ENCODE measurements at places on chromosomes 2 and 18. TPM values are rescaled to one million over a fixed set of nuclear protein-coding genes. Genes with fewer than 3 reads are reported as not detected.

GRCh38 chr2:173948198-173948597 is 17.0 kb downstream of the SP3 start:
- no peak for DNase-seq

DNA sequence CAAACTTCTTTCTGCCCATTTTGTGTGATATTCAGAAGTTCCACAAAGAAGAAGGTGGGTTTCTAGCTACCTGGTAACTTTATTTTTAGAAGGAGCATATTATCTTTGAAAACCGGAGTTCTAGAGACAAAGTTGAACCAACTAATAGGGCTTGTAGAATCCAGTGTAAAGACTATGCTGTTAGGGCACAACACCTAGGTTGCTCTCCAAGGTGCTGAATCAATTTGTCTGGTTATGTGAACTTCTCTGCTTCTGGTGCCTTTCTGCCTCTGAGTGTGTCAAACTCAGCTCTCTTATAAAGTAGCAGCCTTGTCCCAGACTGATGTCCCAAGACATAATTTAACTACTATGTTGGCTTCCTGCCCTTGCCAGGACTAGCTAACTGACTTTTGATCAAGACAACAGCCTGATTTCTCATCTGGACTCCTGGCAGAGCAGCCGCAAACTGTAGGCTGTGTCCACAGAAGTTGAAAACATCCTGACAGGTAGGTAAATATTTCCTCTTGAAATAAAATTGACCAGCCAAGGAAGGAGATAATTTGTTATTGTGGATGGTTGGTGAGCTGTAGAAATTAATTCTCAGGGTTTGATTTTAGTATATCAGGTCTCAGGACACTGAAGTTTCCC is 119.4 kb downstream of the CYRIA start:
- peak; percentile 19 for DNase-seq

DNA sequence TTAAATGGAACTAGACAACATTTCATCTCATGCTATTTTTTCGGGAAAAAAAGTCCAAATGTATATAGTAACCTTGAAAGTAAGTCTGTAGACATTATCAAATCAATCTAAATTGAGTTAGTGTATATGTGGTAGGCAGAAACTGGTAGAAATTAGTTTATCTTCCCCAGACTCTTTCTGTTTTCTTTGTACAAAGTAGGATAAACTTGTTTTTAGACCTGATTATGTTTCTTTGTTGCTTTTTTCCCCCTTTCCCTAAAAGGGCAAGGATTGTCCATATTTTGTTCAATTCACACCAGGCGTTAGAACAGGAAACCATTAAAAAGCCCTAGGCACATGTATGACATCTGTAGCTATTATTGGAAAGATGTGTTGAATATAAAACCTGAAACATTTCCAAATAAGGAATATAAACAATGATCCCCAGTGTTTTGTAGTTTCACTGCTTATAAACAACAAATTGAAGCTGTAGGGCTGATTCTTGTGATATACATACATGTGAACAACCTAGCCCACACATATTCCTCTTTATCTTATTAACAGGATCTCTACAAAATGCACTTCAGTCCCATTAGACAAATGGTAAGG is 528.3 kb downstream of the PARD3B start:
- no peak for DNase-seq

GRCh38 chr2:78162202-78162601 is 640.0 kb upstream of the LRRTM4 start:
- DNase-seq, result no peak

EIF2AK2 gene
- 29.4 TPM for total RNA-seq

USP14 gene
- 38.9 TPM for total RNA-seq
